ENCODE measurements at places on chromosomes 5 and 9. TPM values are rescaled to one million over a fixed set of nuclear protein-coding genes. Genes with fewer than 3 reads are reported as not detected.

The GFI1B gene
- 0.05 TPM for total RNA-seq

The LHFPL2 gene
- 58.0 TPM for total RNA-seq

The ARHGEF39 gene
- total RNA-seq = 5.9 TPM

The GRXCR2 gene
- total RNA-seq = not detected

The PCDHGA3 gene
- 0.32 TPM for total RNA-seq

The SELENOP gene
- total RNA-seq = 7.2 TPM

All from SK-MEL-5 (cell line).